ENCODE measurements at places on chromosomes 3 and 15.
A peak's percentile ranks its signal among the peaks of the same experiment; 100 is the strongest.

GRCh38 chr3:195154793-195155535 is 116.0 kb downstream of the XXYLT1 start:
- DNase-seq, result peak; percentile 89

DNA sequence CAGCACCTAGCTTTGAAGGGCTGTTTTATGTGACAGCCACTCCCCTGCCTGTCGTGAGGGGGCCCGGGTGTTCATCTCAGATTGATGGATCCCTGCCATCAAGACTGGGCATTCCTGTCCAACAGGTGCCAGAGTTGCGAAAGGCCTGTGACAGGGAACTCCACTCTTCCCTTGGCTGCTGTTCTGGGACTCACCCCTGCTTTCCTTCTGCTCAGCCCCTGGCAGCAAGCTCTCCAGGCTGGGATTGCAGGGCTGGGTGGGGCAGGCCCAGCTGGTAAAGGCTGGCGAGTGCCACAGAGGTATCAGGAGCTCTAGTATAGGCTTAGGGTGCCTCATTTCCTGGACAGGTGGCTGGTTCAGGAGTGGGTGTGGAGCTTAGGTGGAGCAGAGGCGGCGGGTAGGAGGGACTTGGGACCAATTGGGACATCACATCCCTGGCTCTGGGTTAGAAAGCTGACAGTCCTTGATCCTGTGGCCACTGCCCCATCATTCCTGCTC is at the start of gene PLA2G4B:
Gene PLA2G4B, plus strand, starts transcription at position 448 of the 498 bp plus-strand sequence. CDS start 67 bp downstream, outside the sequence.
- DNase-seq, result peak; percentile 88

DNA sequence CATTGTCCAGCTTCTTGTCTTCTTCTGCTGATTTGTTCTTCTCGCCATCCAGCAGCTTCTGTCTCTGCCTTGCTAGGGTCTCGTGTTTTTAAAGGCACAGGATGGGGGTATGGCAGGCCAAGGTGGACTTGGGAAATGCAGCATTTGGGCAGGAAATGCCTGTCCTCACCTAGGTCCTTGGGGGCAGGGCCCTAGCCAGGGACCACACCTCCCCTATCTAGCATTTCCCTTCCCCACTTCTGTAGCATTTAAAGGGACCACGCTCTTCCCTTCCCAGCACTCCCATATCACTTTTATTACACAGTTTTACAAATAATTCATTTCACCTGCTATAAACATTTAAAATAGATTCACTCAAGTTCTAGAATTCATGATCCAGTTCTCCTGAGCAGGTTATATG is 315.4 kb upstream of the LMCD1 start:
- DNase-seq, result no peak

DNA sequence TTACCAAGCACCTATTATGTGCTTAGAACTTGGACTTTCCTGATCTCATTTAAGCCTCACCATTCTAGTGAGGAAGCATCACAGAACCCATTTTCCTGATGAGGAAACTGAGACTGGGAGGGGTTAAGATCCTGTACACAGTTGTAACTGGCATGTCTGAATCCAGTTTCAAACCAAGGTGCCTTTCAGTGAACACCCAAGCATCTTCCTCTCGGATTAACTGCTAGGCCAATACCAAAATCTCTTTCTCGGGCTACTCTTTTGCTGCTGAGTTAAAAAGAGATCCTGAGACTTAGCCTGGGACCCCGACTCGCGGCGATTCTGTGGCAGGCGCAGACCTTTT is 578 bp upstream of the CEMIP start:
- no peak for DNase-seq

- DNase-seq, result no peak
Measured at GRCh38 chr3:148477375-148477774, 220.3 kb upstream of the AGTR1 start.

- DNase-seq, result peak; percentile 80
Measured at GRCh38 chr15:60392986-60393790, 4.6 kb downstream of the ANXA2 start.

DNA sequence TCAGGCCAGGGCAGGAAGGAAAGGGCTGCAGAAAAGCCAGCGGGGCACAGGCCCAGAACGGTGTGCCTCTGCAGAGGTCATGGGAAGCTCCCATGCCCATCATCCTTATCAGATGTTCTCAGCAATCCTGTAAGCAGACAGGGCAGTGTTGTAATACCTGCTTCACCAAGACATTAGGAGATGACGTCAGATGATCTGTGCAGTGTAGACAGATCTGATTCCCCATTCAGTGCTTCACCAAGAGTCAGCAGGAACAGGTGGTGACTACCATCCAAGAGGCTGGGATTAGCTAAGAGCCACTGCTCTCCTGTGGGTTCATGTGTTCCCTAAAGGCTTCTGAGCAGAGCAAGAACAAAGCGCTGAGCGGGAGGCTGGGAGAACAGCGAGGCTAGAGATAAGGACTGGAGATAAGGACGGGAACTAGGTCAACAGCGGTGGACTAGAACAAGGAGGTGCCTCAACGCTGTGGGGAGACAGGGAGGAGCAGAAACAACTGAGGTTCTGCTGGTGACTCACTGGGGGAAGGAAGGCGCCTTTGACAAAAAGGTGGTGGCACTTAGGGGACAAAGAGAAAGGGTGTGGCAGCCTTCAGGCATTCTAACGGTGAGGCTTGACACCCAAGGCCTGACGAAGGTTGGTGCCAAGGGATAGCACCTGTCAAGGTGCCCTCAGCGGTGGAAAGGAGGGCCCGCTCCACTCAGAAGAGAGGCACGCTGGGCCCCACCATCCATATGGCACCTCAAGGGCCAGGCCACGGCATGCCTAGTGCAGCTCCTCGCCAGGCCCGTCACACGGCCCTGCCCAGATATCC is 28.4 kb downstream of the CCDC12 start:
- peak; percentile 85 for DNase-seq

GRCh38 chr3:13234666-13235065 is 161.4 kb upstream of the IQSEC1 start:
- no peak for DNase-seq

GRCh38 chr3:20240154-20240883 is 54.3 kb upstream of the SGO1 start:
- no peak for DNase-seq

- no peak for DNase-seq
Measured at GRCh38 chr3:184629555-184630160, 68.1 kb downstream of the EPHB3 start.

- no peak for DNase-seq
Measured at GRCh38 chr3:54698054-54698453, 229.8 kb downstream of the LRTM1 start.

- peak; percentile 85 for DNase-seq
Measured at GRCh38 chr15:72199721-72200212, 2.2 kb upstream of the GRAMD2A start.

DNA sequence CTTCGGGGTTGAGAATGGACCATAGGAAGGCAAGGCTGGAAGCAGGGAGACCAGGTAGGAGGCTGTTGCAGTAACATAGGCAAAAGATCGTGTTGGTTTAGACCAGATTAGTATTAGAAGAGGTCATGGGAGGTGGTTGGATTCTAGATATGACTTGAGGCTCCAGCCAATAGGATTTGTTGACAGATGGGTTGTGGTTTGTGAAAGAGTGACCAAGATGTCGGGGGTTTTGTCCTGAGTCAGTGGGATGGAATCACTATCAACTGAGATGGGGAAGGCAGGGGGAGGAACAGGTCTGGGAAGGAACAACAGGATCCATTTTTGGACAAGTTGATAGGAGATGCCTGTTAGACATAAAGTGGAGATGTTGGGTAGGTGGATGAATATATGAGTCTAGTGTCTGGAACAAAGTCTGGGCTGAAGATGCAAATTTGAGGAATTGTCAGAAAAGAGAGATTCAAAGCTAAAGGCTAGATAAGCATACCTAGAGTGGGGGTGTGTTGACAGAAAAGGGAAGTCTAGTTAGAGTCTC is 95.5 kb upstream of the NPHP3 start:
- no peak for DNase-seq

DNA sequence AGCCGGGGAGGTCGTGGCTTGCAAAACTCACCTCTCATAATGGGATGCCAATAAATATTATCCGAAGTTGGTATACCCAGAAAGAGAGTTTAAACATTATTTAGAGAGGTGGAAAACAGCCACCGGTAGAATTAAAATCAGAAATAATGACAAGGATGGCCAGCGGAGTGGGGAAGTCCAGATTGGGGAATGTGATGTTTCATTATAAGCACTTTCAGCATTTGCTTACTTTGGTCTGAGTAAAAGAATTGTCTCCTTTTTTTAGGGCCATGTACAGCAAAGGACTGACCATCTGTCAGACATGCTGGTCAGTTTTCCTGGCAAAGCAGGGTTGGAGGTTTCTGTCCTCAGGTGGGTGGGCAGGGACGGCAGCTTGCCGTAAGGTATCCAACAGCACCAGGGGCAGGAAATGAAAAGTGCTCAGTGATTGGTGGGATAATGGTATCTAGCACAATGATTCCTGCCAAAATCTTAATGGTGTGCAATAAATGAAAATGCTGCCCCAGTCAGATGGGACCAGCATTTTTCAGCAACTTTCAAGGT is 24.3 kb downstream of the APBA2 start:
- no peak for DNase-seq

GRCh38 chr3:55910543-55910942 is 423.4 kb upstream of the WNT5A start:
- no peak for DNase-seq

DNA sequence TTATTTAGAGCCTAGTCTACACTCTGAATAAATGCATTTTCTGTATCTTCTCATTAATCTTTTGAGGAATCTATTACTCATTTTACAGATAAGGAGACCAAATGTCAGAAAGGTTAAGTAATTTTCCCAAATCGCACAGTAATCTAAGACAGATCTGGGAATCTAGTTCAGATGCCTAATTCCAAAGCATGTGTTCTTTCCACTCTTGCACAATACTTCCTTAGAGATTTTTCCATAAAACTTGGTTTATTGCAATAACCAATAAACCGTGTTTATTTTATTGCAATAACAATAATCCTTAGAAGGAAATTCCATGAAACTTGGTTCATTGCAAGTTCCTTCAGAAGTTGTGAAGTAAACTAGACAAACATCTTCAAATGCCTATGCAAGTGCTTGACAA is 17.4 kb upstream of the COL8A1 start:
- no peak for DNase-seq

DNA sequence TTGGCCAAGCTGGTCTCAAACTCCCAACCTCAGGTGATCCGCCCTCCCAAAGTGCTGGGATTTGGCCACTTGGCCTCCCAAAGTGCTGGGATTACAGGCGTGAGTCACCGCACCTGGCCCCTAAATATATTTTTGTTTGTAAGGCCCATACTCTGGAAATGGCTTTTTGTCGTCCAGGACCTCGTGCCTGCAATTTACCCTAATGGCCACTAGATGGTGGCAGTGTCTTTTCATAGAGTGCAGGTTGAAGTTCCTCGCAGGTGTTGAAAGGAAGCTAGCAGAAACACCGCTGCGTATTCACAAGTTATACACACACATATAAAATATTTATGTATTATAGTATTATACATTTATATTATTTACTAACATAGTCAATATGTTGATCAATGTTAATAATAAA is 97.2 kb downstream of the LRTM1 start:
- no peak for DNase-seq

GRCh38 chr3:165885558-165886270 is 48.5 kb upstream of the BCHE start:
- DNase-seq, result no peak

DNA sequence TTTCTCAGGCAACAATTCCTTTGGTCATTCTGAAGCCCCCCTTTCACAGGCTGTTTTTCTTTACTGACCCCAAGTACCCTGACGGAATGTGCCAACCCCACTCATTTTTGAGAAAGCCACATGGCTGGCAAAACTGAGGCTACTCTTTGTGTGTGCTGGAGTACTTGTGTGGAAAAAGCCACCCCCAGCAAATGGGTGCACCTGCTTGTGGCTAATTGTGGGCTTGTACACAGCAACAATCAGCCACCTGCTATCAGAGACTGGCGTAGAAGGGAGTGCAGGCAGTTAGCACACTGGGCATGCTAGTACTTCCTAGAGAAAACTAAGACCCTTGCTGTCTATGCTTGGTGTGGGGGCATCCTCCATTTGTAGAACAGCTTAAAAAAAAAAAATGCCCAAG is 110.1 kb upstream of the LMOD3 start:
- DNase-seq, result no peak

DNA sequence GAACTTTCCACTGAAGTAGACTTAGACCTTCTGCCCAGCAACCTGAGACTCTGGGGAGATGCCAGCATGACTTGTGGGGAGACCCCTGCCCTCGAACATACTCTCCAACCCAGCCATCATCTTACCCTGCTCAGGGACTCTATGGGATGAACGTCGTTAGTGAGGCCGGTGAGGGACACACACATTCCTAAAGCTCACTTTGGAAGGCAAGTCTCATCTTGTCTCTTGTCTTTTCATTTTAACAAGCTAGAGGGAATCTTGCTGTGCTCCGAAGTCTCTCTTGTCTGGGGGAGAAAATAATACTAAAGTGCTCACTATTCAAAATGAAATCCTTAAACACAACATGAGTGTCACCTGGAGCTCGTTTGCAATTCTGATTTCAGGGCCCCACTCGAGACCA is 239.5 kb upstream of the HES1 start:
- peak; percentile 13 for DNase-seq

DNA sequence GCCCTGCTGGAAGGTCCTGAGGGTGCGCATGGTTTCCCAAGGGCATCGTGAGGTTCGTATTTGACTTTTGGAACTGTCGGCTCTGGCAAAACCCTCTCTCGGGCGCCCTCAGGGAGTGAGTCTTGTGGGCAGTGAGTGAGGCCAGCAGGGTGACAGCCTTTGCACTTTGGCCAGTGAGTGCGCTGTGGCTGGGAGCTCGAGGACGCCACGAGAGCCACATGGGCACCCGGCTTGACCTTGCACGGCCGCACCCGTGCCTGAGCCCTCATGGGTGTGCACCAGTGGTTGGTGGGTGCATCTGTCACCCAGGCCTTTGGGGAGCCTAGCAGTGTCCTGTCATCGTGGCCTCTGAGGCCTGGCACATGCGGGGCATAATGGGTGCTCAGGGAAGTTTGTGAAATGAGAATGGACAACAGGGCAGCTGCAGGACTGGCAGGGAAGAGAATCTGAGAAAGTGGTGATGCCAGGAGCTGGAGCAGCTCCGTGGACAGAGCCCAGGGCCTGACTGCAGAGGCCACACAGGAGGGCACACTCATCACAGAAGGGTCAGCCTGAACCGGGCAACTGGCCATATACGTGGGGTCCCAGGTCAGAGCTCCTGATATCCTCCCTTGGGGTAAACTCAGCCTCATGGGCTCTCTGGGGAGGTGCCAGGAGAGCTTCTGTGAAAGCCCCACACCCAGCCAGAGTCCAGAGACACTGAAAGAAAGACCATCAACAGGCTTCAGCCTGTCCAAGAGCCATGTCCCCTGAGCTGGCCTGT is 30.4 kb upstream of the SNRPA1 start:
- DNase-seq, result peak; percentile 36

DNA sequence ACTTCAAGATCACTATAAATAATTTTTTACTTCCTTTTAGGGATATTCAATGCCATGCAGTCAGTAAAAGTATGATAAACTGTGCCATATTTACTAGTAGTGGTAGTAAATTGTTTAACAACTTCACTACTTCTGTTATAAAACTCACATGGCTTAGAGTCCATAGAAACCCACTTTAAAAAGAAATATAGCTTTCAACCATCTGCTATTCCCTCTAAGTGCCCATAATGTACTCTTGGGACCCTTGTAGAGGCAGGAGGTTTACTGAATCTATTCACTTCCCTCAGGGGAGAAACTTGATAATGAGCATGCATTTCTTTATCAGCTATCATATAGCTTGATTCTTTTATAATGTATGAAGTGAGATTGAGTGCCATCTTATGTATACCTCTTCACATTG is 1448.4 kb upstream of the ALCAM start:
- DNase-seq, result no peak
